ENCODE measurements at places on chromosomes 11 and 22. TPM values are rescaled to one million over a fixed set of nuclear protein-coding genes. Genes with fewer than 3 reads are reported as not detected.

SEPTIN5 gene
- 7.0 TPM for total RNA-seq

CDC42EP1 gene
- 102 TPM for total RNA-seq

TH gene
- not detected for total RNA-seq

PRR5L gene
- 14.2 TPM for total RNA-seq

OR52N4 gene
- total RNA-seq: not detected

P2RX6 gene
- 1.2 TPM for total RNA-seq

SC5D gene
- 20.7 TPM for total RNA-seq

CD248 gene
- total RNA-seq: 810 TPM

DNA sequence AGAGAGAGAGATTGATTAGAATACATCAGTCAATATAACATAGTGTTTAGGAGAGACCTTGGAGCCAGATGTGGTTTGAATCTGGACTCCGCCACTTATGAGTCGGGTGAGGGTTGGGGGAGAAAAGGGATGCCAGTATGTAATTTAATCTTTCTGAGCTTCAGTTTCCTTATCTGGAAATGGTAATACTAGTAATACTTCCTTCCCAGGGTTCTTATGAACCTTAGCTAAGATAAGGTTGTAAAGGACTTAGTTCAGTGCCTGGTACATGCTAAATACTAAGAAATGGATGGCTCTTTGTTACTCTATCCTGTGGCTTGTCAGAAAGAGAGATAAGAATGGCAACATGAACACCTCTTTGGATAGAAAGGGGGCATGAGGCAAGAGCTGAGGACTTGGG is 226.1 kb upstream of the NARS2 start:
- no peak for DNase-seq

GRCh38 chr11:82989628-82990404 is 81.9 kb downstream of the RAB30 start:
- DNase-seq: no peak

DNA sequence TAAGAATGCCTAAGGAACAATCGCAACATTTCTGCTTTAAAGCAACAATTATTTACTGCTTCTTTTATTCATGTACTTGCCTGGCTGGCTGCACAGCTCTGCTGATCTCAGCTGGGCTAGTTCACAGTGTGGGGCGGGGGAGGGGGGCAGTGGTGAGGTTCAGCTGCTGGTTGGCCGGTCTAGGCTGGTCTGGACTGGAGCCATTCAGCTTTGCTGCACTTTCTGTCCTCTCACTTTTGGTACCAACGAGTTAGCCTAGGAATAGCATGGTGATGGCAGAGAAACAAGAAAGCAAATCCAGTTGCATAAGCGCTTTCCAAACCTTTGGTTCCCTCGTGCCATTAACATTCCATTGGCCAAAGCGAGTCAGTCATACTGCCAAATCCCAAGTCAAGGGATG is 16.0 kb upstream of the MIF start:
- DNase-seq: no peak

- no peak for DNase-seq
These were observed 6.4 kb upstream of the EHF start for GRCh38 chr11:34614344-34615104.

DNA sequence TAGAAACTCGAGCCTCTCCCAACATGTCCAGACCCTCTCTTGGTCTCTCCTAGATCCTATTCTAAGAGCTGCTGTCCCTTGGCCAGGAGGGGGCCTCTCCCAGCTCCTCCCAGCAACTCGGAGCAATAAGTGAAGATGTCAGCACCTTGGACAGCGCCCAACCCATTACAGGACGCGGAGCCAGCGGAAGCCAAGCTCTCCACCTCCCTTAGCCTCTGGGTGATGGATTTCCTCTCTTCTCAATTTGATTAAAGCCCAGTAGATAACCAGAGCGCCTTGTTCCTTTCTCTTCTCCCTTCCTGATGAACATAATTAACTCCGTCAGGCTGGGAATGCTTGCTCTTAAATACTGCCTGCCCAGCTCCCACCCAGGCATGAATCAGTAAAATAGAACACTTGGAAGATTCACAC is 26.2 kb upstream of the TPBGL start:
- DNase-seq: no peak

- no peak for DNase-seq
These were observed 63.1 kb downstream of the SOX6 start for GRCh38 chr11:16293204-16293681.

GRCh38 chr11:94732617-94733281 is 35.4 kb upstream of the AMOTL1 start:
- DNase-seq: no peak

- DNase-seq: no peak
These were observed 994 bp downstream of the DEPDC5 start for GRCh38 chr22:31754813-31755212.

- DNase-seq: no peak
These were observed 6.9 kb upstream of the ETS1 start for GRCh38 chr11:128594226-128594625.

DNA sequence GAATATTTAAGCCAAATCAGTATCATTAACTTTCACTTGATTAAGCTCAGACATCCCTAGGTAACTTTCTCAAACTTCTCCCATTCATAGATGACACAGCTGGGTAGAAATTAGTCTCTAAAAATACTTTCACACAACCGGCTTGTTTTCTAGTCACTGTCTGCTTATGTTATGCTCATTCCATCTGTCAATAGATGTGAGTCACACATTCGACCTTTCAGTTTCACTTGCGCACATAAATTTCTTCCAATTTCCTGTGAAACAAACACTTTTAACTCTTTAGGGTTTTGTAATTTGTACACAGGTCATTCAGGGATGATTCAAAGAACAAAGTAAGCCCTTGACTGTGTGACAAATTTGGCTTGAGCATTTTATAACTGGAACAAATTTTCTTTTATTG is 723.0 kb downstream of the KCNA4 start:
- no peak for DNase-seq

GRCh38 chr22:40334060-40334459 is 12.2 kb upstream of the ADSL start:
- no peak for DNase-seq

DNA sequence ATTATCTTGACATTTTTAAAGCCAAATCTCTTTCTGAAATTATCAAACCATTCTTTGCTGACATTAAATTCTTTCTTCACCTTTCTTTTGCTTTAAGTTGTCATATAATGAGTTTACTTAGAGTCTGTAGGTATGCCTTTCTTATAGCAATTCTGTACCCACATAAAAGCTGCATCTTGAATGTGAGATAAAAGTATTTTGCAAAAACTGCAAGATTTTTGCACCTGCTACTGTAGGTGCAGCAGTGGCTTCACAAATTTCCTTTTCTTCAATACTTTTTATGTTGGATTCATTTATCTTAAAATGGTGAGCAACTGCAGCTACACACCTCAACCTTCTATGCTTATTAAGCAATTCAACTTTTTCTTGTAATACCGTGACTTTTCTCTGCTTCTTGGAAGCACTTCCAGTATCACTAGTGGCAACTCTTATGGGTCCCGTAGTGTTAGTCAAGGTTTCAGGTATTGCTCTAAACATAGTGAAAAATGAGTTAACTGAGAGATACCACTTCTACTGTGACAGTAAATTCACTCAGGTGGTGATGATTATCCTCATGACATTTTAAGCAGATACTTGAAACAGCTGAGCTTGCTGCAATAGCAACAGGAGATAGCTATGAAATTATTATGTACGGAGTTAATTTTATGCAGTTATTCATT is 18.8 kb downstream of the ZFP91 start:
- no peak for DNase-seq

- DNase-seq: no peak
These were observed 24.8 kb downstream of the APOL1 start for GRCh38 chr22:36277482-36278291.

DNA sequence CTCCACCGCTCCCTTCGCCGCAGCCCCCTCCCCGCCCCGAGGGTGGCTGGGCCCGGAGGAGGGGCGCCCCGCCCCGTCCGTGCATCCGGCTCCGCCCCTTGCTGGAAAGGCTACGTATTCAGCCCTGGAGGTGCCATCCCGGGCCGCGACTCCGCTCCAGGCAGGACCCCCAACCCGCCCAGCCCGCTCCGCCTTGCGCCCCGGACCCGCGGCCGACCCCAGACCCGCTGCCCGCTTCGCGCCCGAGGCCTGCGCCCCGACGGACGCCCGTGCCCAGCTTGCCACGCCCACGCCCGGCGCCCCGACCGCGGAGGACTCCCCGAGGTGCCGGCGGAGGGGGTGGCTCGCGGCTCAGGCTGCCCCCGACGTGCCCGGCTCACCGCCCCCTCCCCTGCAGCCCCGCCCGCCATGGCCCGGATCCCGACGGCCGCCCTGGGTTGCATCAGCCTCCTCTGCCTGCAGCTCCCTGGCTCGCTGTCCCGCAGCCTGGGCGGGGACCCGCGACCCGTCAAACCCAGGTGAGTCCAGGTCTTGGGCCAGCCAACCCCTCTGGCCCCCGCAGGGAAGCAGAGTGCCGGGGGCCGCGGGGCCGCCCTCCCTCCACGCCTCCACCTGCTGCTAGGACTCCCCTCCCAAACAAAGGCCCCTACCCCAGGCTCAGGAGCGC is at the start of gene ADM2:
Gene ADM2 (plus strand): TSS at position 104 of the 667 bp plus-strand sequence. CDS start 305 bp downstream, at position 409.
- no peak for DNase-seq

DNA sequence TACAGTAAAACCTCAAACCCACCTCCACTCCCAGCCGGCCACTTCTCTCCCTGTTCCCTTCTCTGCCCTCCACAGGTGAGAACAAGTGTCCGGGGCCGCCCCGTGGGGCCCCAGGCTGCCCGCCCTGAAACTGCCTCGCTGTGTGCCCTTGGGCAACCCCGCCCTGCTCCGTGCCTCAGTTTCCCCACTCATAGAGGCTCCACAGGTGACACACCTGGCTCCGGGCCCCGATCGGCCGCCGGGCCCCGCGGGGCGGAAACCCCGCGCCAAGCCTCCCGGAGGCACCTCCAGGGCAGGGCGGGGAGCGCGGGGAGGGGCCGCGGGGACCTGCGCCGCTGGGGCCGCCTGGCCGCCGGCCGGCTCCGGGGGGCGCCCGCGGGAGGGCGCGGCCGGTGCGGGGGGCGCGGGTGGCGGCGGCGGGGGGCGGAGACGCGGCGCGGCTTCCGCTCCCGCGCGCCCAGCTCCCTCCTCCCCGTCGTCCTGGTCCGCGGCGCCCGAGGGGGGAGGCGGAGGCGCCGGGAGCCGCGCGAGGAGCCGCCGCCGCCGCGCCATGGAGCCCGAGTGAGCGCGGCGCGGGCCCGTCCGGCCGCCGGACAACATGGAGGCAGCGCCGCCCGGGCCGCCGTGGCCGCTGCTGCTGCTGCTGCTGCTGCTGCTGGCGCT is at the start of gene LRP5:
Gene LRP5 (plus strand): TSS at position 475 of the 663 bp plus-strand sequence. CDS start 124 bp downstream, at position 599.
- DNase-seq: no peak

DNA sequence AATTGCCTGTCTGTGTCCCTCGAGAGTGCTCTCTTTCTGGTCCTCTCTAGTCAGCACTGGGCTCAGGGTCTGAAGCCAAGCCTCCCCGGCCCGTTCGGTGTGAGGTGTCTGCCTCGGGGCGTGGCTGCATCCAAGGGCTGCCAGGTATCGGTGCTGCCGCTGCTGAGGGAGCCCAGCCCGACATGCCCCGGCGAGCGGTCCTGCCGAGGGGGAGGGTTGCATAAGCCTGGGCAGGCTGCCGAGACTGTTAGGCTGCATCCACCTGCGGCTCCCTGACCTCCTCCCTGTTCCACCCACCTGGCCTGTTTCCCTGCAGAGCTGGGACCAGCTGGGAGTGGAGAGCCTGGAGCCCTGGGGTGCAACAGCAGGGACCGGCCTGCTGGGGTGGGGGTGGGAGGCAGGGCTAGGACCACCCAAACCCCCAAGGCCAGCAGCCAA is 6.3 kb downstream of the OVOL1 start:
- no peak for DNase-seq

- DNase-seq: no peak
These were observed 101.3 kb downstream of the GRAMD1B start for GRCh38 chr11:123531325-123531724.

- no peak for DNase-seq
These were observed 14.6 kb upstream of the PGM2L1 start for GRCh38 chr11:74412733-74413359.

DNA sequence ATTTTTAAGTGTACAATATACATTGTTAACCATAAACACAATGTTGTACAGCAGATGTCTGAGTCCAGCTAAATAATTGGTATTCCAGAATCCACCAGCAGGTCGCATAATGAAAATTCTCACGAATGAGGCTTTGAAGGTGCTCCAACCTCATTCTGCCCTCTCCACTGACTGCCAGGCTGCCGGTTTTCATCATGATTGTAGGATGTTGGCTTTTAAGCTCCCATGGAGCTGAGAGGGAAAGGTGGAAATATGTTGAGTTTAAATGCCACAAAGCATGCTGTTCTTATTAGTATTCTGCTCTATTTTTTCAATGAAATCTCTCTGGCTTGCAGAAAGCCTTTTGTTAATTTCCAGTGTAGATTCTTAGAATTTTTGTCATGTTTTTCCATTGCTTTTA is 337.2 kb upstream of the DDI1 start:
- DNase-seq: no peak

GRCh38 chr22:20798974-20799373 is 25.1 kb downstream of the SERPIND1 start:
- DNase-seq: no peak

GRCh38 chr11:73414977-73415651 is 38.9 kb downstream of the RELT start:
- no peak for DNase-seq

Data from mesenteric fat pad (tissue), 1 donor.